NCI-H524 (cell line): ENCODE measurements at places on chromosomes 1 and 21.

DNA sequence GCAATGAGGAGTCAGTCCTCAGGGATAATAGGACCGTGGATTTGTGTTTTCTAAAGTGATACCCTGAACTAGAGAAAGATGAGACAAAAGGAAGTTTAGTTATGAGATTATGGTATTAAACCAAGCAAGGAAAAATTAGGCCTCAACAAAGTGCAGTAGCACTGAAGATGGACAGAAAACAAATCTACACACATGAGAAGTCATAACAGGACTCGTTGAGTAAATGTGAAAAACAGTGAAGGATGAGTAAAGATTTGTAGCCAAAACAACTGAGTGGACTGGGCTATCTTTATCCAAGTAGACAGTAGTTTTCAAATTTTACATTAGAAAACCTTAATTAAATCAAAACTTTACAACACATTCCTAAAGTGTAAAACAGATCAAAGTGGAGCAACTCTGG is 15.0 kb downstream of the EPRS1 start:
- DNase-seq, result no peak

DNA sequence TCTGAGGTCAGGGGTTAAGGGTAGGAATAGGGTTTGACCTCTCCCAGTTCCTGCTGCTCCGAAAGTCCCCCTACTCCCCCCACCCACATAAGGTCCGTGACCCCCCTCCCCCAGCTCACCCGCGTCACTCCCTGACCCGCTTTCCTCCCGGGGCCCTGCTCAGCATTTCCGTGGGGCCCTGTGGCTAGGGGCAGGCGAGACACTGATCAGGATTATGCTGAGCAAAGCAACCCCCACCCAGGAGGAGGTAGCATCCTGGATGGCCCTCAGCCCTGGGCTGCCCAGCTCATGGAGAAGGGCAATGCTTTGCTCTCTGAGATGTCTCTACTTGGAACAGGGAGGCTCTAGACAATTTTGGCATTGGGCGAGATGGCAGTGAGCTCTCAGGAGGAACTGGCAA is 3.7 kb downstream of the RORC start:
- DNase-seq, result no peak

GRCh38 chr1:34640654-34641401 is 114.0 kb upstream of the GJB5 start:
- DNase-seq, result no peak

DNA sequence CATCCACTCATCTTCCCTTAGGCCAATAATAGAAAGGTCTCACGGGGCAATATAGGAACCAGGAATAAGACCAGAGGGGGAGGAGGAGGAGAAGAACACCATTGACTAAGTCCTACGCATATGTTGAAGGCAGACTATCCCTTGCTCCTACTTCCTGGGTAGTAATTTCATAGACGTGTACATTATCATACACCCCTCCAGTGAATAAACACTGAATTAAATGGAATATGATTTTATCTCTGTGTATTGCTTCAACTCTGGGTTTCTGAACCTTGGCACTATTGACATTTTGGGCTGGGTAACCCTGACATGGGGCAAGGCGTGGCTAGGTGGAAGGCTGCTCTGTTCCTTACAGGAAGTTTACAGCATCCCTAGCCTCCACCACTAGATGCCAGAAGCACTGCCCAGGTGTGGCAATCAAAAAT is 17.3 kb upstream of the FHAD1 start:
- DNase-seq, result no peak

GRCh38 chr1:180184041-180184440 is 29.4 kb downstream of the QSOX1 start:
- DNase-seq, result no peak
